ENCODE measurements at places on chromosomes 7 and 10. TPM values are rescaled to one million over a fixed set of nuclear protein-coding genes. Genes with fewer than 3 reads are reported as not detected.

The GARIN1A gene
- total RNA-seq: 3.6 TPM

The CRPPA gene
- 2.9 TPM for total RNA-seq

The SFR1 gene
- total RNA-seq: 8.9 TPM

The SPDYE11 gene
- not detected for total RNA-seq

The PRLHR gene
- total RNA-seq: not detected

The TWNK gene
- 10.9 TPM for total RNA-seq

GRCh38 chr10:126233182-126234148, 154.8 kb downstream of the ADAM12 start:
- no peak overlapping the region for H3K4me3 ChIP-seq
- no peaks in the 10 kb centered on the region for H3K36me3 ChIP-seq
- no peak overlapping the region for H3K27ac ChIP-seq
- no peaks in the 10 kb centered on the region for H3K4me1 ChIP-seq
- DNase-seq: no peak

DNA sequence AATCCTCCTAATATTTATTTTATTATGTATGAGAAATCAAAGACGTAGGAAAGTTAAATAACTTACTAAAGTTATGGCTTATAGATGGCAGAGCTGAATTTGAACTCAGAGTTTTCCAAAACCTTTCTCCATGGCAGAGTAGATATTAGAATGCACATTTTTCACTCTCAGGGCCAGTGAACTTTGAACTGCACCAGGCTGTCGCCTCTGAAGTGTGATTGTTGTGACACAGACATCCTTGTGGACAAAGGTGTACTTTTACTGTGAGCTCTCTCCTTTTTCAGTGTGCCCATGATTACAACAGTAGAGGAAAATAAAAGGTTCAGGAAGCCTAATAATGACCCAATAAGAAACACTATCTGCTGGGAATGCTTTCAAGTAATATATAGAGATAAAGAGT, 29.1 kb downstream of the TES start:
- no peaks in the 10 kb centered on the region for H3K27me3 ChIP-seq
- H3K4me3 ChIP-seq: no peak overlapping the region
- peaks cover 6% of the 10 kb centered on the region for H3K36me3 ChIP-seq
- no peak overlapping the region for H3K27ac ChIP-seq
- H3K4me1 ChIP-seq: peaks cover 8% of the 10 kb centered on the region

GRCh38 chr7:46565253-46566096, 644.4 kb upstream of the IGFBP3 start:
- no peak overlapping the region for H3K27ac ChIP-seq
- H3K36me3 ChIP-seq: no peaks in the 10 kb centered on the region
- H3K4me1 ChIP-seq: peaks cover 13% of the 10 kb centered on the region
- no peaks in the 10 kb centered on the region for H3K27me3 ChIP-seq
- no peak overlapping the region for H3K4me3 ChIP-seq

- peaks cover 6% of the 10 kb centered on the region for H3K4me1 ChIP-seq
- DNase-seq: peak; percentile 49
- no peaks in the 10 kb centered on the region for H3K36me3 ChIP-seq
- no peak overlapping the region for H3K27ac ChIP-seq
- H3K4me3 ChIP-seq: no peak overlapping the region
Measured at GRCh38 chr10:11178606-11179515, 161.2 kb downstream of the CELF2 start.

- H3K4me3 ChIP-seq: no peak overlapping the region
- no peaks in the 10 kb centered on the region for H3K36me3 ChIP-seq
- no peak overlapping the region for H3K27ac ChIP-seq
- no peak for DNase-seq
- no peaks in the 10 kb centered on the region for H3K27me3 ChIP-seq
- H3K4me1 ChIP-seq: peaks cover 3% of the 10 kb centered on the region
Measured at GRCh38 chr7:87316097-87316700, 29.3 kb upstream of the CROT start.

- DNase-seq: no peak
- no peaks in the 10 kb centered on the region for H3K36me3 ChIP-seq
- H3K27ac ChIP-seq: no peak overlapping the region
- no peak overlapping the region for H3K4me3 ChIP-seq
- H3K27me3 ChIP-seq: no peaks in the 10 kb centered on the region
Measured at GRCh38 chr10:13909516-13910258, 322.9 kb downstream of the PRPF18 start.

DNA sequence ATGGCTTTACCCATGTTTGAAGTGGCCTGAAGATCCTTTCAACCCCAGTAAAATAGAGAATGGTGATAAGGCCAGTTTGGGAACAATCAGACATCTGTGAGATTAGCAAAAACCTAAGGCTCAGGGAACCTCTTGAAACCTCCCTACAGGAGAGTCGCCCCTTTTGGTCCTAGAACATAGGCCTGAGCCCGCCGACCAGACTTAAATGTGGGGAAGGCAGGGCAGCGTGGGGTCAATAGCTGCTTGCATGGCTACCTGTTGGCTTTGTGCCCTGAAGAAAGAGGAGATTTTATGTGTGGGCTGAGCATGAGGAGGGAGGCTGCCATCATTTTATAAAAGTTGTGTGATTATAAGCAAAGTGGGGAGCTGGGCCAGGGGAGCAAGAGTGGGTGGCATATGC, 97.6 kb upstream of the TBX20 start:
- no peak overlapping the region for H3K27ac ChIP-seq
- H3K4me3 ChIP-seq: no peak overlapping the region
- H3K4me1 ChIP-seq: no peaks in the 10 kb centered on the region
- no peak for DNase-seq

DNA sequence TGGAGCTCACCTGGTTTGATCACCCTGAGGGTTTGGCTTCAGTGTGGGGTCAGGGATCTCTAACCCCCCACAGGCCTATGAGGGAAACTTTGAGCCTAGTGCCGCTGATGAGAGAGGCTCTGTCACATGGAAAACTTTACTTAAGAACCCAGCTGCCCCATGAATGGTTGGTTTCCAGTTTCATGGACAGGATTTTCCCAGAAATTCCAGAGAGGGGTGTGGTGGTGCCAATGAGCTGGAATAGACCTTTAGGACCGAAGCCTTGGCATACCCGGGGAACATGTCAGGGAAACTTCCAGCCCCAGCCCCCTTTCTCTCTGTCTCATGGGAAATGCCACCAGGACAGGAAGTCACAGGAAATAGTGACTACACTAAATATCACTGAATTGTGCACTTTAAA, 36.9 kb downstream of the AKR1B1 start:
- no peaks in the 10 kb centered on the region for H3K27me3 ChIP-seq
- peaks cover 10% of the 10 kb centered on the region for H3K4me1 ChIP-seq

DNA sequence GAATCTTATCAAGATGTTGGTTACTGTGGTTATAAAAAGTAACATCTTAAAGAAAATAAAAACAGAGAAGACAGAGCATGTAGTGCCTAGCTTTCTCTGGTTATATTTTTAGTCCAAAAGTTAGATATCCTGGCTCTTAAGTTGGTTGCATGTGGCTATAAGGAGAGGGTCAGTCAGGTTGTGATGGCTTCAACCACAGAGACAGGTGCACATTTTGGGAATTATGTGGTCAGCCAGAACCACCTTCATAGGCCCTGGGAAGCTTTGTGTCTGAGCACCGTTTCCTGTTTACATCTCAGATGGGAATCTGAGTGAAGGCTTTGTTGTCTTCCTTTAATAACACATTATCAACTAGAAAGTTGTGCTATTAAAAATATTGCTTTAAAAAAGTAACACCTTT, 265.1 kb upstream of the IGFBP3 start:
- no peaks in the 10 kb centered on the region for H3K4me1 ChIP-seq
- no peak for DNase-seq
- no peaks in the 10 kb centered on the region for H3K36me3 ChIP-seq
- H3K27ac ChIP-seq: no peak overlapping the region

- H3K27me3 ChIP-seq: no peaks in the 10 kb centered on the region
- no peak for DNase-seq
- H3K36me3 ChIP-seq: no peaks in the 10 kb centered on the region
- no peak overlapping the region for H3K27ac ChIP-seq
- H3K4me1 ChIP-seq: peaks cover 13% of the 10 kb centered on the region
- H3K4me3 ChIP-seq: no peak overlapping the region
Measured at GRCh38 chr10:99849536-99849935, 67.1 kb downstream of the ABCC2 start.

GRCh38 chr7:139557857-139558581, 34.5 kb downstream of the CLEC2L start:
- DNase-seq: no peak
- no peaks in the 10 kb centered on the region for H3K4me1 ChIP-seq
- no peak overlapping the region for H3K27ac ChIP-seq
- H3K36me3 ChIP-seq: no peaks in the 10 kb centered on the region
- peaks cover 13% of the 10 kb centered on the region for H3K27me3 ChIP-seq

DNA sequence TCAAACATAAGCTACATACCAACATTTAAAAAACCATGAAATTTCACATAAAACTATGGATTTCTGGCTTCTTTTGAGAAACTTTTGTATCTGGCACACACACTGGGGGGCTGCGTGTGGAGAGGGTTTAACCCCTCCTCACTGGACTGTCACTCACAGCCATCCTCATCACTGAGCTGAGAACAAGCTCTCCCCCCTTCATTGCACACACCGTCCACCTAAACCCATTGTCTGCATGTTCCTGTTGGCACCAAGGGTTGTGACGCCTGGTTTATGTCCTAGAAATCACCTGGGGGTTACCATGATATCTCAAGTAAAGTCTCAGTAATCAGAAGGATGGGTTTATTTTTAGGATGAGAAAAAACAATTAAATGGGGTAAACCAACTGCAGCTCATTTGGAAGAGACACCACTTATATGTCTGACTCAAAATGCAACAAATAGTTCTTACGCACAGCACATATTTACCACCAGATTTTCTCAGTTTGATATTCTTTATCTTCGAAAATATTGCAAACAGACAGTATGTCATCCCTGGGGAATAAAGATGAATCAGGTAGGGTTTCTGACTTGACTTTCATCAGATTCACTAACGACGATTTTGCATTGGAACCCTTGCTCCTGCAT, 218.5 kb upstream of the KLF6 start:
- no peaks in the 10 kb centered on the region for H3K4me1 ChIP-seq
- no peak overlapping the region for H3K27ac ChIP-seq
- DNase-seq: no peak
- no peaks in the 10 kb centered on the region for H3K36me3 ChIP-seq

DNA sequence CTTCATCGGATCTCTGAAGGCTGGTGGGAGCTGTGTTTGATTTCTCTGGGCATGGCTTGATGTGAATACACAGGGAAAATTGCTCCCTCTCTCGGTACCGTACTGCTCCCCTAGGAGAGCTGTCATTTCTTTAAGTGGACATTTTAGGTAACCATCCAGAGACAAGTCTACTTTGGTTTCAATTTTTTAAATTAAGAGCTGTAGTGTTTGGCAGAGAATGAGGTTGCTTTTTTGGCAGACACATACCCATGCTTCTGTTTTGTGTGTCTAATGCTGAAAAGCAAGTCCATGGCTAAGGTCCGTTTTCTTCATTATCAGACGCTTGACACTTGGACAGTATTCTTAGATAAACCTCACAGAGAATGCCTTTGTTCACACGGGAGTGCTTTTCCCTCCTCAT, 61.3 kb upstream of the TRIL start:
- H3K4me1 ChIP-seq: no peaks in the 10 kb centered on the region
- H3K36me3 ChIP-seq: no peaks in the 10 kb centered on the region
- no peak overlapping the region for H3K4me3 ChIP-seq
- no peaks in the 10 kb centered on the region for H3K27me3 ChIP-seq
- H3K27ac ChIP-seq: no peak overlapping the region

DNA sequence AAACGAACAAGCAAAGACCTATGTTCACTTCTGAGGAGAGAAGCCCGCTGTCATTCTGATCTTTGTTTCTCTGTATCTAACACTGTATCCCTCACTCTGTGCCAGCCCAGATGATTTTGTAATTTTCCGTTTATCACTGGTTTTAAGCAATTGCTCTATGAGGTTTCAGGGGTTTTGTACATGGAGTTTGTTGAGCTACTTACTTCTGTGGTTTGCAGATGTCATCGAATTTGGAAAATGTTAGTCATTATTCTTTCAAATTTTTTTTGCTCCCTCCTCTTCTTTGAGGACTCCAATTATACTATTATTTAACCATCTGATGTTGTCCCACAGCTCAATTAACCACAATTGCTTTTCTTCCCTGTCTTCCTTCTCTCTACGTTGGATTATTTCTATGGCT, 650.9 kb upstream of the IGFBP3 start:
- no peak overlapping the region for H3K27ac ChIP-seq
- no peak for DNase-seq
- no peaks in the 10 kb centered on the region for H3K27me3 ChIP-seq
- H3K36me3 ChIP-seq: no peaks in the 10 kb centered on the region

GRCh38 chr7:91046322-91047089, 217.7 kb upstream of the FZD1 start:
- H3K4me1 ChIP-seq: no peaks in the 10 kb centered on the region
- DNase-seq: peak; percentile 21
- no peaks in the 10 kb centered on the region for H3K36me3 ChIP-seq
- no peak overlapping the region for H3K4me3 ChIP-seq

GRCh38 chr10:130936851-130937250, 374.7 kb downstream of the TCERG1L start:
- no peak overlapping the region for H3K27ac ChIP-seq
- H3K36me3 ChIP-seq: no peaks in the 10 kb centered on the region
- H3K4me1 ChIP-seq: no peaks in the 10 kb centered on the region
- no peak for DNase-seq
- H3K27me3 ChIP-seq: no peaks in the 10 kb centered on the region

DNA sequence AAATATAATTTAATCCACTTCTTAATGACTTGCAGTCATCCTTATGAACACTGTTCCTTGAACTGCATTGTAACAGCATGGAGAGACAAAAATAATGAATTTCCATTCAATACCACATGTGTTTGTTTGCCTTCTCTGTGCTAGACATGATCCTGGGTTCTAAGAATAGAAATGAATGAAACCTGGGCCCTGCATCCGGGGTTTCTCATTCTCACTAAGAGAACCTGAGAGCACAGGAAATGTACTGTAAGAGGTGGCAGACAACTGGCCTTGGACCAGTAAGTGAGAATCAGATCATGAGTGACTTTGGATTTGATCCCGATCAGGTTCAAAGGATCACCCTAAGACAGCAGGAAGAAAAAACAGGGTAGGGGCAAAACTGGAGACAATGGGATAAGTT, 37.2 kb upstream of the CUL1 start:
- DNase-seq: no peak
- H3K4me3 ChIP-seq: no peak overlapping the region
- H3K27me3 ChIP-seq: no peaks in the 10 kb centered on the region
- no peaks in the 10 kb centered on the region for H3K4me1 ChIP-seq
- H3K27ac ChIP-seq: no peak overlapping the region
